ENCODE measurements at places on chromosomes 12 and 14.

GRCh38 chr12:42607584-42608058 is 18.1 kb upstream of the PRICKLE1 start:
- no peak for DNase-seq

DNA sequence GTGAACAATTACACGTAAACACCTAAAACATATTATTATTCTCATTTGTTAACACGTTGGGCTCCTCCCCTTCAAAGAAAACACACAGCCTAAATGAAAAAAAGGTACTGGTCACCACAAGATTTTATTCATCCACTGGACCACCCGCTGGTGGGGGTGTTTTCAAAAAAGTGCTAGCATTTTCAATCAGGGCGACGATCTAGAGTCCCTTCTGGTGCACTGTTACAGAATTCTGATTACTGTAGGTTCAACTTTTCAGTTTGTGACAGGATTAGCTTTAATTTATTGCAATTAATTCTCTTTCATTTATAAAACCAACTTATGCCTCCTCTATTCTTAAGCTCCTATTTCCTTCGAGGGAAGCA is 443 bp downstream of the MAGOHB start:
- peak; percentile 57 for DNase-seq

DNA sequence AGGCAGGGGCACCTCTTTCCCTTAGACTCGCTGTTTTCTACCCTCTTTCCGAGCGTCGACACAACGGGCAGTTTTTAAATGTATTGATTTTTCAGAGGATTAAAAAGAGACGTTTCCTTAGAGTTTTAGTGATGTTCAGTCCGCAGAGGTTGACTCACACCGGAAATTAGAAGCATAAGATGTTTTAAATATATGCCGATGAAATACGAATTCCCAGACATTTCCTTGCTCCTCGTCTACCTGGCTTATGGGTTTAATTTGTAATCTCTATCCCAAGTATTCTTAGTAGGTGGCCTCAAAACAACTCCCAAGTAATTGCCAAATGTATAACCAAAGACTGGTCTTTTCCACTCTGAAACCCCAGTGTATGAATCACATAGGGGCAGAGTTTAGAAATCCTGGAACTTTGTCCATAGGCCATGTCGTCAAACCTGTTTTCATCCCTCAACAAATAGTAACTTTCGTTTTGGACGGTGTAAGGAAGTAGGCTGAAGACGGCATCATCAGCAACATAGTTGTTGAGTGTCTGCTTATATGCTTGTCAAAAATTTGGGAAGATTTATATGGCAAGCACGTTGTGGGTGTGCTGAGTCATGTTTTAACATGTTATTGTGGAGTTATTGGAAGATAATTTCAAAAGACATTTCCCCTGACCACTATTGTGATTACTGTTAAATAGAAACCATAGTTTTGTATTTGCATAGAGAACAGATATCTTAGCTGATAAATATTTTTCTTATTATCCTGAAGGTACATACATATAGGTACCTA is 824 bp downstream of the TBK1 start:
- peak; percentile 80 for DNase-seq

DNA sequence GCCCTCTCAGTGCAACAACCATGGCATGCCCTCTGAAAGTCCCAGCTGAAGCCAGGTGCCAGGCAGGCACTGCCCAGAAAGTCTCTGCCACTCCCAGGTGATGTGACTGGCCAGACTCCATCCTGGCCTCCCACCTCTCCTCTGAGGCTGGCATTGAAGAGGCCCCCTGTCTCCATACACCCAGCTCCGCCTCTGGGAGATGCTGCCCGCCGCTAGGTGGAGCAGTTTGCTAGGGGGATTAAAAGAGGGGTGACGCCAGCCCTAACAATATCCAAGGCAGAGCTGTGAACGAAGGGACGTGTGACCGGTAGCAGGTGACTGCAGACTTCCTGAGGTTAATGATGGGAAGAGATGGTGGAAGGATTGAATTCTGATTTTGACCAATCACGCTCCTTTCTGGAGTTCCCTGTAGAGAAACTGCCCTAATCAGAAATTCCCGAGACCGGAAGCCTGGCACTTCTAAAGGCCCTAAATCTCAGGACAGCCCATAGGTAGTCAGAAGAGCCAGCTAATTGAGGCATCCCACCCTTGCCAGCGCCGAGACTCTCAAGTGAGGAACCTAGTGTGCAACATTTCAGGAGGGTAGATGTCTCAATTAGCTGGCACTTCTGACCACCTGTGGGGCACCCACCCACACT is 8.3 kb upstream of the PLEK2 start:
- peak; percentile 75 for DNase-seq

DNA sequence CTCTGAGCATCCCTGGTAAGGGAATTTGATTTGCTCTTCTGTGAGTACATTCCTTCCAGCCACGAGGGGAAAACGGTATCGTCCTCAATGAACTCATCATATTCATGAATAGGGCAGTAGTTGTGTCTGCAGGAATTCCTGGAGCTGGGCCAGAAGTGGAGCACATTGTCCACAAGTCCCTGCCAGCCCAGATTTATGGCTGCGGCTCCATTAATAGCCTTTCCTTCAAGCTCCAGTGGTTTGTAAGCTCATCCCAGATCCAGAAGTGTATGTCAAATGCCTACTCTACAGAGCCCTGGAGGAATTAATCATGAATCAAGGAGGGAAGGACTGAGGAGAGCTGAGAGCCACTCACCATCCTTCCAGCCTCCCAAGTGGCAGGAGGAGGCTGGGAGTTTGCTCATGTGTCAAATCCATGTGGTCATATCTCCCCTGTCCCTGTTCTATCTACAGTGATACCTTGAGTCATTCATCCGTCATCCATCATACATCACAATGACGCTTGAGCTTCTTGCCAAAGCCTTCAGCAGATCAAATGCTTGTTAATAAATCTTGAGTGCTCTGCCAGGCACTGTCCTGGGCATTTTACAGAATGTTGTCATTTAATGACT is 65.5 kb downstream of the SVOP start:
- no peak for DNase-seq

DNA sequence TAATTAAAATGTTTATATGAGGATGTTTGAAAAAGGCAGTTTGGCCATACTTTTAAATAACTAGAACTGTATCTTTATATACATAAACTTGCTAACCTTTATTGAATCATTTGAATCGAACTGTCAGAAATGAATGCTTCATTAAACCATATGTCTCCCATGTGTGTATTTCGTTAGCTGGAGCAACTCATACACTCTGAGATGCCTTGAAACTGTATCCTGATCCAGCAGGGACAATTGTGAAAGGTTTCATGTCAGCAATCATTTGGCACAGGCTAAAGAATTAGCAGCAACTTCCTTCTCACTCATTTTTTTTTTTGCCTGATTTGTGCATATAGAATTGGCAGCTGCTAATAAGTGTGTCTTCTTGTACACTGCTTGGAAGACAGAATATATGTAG is 109.9 kb downstream of the NAV3 start:
- DNase-seq = no peak

DNA sequence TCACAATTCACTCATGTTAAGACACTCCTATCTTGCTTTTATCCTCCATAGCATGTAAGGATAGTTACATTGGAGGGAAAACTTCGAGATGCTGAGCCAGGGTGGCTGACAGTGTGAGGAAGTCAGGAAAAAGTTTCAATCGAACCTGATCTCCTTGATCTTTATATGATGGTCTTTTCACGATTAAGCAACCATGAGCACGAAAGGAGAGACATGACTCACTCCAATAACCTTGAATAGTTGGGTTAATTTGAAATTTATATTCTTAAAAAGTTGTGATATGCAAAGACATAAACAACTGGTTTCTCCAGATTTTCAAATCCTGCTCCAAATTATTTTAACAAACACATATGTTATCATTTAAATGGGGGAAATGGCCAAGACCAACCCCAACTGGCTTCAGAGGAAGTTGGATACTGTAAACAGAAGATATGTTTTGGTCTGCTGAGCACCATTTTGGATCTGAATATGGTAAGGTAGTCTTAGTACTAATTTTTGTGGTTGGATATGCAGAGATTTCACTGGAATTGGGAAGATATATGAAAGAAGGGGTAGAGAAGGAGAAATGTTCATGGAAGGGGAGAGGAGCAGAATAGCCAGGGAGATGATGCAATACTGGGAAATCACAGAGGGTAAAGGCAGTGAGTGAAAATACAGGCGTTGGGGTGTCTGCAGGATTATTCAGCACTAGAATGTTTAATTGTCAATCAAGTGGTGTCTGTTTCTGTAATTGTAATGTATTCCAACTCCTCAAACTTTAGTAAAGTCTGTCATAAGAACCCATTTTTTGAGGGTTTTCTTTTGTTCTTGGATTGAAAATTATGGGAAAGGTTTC is 185.2 kb upstream of the SLC38A2 start:
- no peak for DNase-seq

- DNase-seq = no peak
These were observed 35.6 kb downstream of the TMEM120B start for GRCh38 chr12:121748218-121748570.

DNA sequence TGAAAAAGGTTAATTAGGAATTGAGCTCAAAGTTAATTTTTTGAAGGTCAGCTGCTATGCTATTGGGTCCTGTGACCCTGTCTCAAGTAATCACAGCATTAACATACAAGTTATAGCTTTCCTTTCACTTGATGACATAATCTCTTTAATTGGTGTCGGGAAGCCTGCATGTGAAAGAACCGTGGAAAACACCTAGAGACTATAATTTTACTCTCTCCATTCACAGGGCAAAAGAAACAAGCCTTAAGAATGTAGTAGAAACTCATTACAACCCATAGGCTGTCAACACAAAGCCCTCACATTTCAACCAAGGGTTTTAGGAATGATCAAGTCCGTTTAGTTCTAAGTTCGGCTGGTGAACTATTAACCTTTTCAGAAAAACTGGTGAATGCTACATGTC is 104.4 kb downstream of the PPM1A start:
- DNase-seq = no peak

DNA sequence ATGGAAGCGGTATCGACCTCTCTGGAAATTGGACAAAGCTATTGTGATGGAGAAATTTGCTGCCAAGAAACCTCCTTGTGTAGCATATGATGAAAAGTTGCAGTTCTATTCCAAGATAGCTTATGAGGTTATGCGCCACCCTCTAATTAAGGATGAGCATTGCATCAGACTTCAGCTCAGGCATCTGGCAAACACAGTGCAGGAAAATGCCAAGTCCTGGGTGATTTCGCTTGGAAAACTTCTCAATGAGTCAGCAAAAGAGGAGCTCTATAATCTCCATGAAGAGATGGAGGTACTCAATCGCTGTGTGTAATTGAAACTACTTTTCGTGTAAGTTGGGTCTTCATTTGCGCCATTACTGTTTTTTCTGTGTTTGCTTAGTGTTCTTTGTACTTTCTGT is 51.2 kb downstream of the DNAH10 start:
- no peak for DNase-seq

- DNase-seq = no peak
These were observed 40.6 kb downstream of the SSH1 start for GRCh38 chr12:108816652-108817335.

DNA sequence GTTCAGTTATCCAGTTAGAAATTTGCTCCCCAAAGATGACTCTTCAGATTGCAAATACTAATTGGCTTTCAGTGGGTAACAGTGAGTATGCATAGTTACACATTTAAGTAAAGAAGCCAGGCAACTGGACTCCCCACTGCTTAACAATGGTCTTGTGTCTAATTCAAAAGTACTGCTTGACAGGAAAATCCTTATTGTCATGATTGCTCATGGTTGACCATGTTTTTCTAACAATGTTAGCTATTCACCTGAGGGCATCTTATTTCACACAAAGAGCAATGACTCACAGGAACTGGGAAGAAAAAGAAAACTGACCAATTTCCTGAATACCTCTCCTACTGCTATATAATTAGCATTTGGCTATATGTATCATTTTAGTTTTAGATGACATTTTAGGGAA is 33.7 kb upstream of the ALG10B start:
- no peak for DNase-seq

DNA sequence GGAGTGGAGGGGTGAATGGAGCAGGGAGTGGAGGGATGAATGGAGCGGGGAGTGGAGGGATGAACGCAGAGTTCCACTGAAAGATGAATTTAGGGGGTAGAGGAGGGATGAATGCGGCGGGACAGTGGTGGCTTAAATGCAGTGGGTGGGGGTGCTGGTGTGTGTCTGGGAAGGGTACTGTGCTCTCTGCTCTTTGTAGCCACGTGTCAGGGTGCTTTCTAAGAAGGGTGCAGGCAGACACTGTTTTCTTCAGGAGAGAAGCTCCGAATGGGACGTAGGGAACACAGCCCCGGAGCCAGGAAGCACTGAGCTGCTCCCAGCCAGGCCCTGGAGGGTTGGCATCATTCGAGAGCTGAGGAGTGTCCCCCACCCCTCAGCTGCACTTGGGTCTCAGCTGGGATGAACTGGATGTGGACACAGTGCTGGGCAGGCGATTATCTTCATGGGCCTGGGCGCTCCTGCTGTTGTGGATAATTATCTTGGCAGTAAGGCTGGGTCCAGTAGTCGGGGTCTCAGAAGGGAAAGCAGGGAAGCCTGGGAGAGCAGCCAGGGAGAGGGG is 9.5 kb upstream of the CEP170B start:
- DNase-seq = no peak

DNA sequence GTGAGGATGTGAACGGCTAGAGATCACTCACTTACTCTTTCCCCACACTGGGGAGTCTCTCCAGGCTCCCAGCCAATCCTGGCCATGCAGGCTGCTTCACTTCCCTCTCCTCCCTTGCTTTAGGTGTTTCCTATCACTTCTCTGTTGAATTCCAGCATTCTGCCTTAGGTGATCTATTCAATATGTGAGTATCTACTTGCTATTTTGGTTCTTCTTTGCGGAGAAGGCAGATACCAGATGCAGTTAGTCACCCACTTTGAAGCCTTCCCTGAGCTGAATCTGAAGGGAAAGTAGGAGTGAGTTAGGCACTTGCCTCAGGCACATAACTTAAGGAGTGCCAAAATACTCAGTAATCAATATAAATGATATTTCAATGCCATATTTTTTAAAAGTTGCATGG is 36.0 kb upstream of the FAR2 start:
- no peak for DNase-seq

GRCh38 chr14:35046751-35047536 is 872 bp downstream of the FAM177A1 start:
- DNase-seq = peak; percentile 82

- no peak for DNase-seq
These were observed 16.2 kb downstream of the ACIN1 start for GRCh38 chr14:23078692-23079116.

DNA sequence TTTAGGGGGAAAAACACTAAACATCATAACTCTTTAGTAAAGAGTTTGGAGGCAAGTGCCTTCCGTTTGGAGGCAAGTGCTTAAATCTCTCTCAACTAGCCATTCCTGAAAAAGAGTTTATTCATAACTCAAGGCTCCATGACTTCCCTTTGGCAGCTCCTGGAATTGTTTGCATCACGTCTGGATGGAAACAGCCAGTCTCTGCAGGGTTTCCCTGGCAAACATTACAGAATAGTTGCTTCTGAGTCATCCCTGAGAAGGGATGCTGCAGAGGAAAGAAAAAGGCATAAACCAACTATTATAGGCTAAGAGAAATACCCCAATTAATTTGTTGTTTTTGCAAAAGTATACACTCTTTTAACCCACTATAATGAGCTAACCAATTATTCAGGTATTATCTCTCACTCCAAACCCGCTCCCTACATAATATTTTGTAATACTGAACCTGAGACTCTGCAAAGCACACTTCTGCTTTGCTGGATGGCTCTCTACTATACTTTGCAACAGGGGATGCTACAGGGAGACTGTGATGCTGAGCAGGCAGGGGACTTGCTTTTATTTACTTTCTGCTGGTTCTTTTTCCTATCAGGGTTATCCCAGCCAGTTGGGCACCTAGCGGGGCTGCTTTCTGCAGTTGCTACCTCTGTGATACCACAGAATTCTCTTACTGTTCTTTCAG is 497.7 kb downstream of the FUT8 start:
- DNase-seq = no peak

Measured in erythroblast (primary cell).